ENCODE measurements at places on chromosomes 2 and 18.

DNA sequence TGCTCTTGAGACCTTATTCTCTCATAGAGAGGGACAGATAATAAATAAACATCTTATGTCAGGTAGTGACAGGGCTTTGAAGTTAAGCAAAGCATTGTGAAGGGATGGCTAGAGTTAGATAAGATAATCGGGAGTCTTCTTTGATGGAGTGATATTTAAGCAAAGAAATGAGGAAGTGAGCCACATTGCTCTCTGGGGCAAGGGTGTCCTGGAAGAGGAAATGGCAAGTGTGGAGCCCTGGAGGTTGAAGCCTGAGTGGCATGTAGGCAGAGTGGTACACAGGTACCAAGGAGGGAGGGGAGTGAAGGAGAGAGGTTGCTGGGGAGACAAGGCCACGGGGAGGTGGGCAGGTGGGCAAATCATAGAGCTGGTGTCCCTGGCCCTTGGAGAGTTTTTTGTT, 110.2 kb downstream of the CTAGE1 start:
- no peak for DNase-seq

- DNase-seq: peak; percentile 99
Measured at GRCh38 chr2:96556441-96557330, 20.1 kb downstream of the ARID5A start.

DNA sequence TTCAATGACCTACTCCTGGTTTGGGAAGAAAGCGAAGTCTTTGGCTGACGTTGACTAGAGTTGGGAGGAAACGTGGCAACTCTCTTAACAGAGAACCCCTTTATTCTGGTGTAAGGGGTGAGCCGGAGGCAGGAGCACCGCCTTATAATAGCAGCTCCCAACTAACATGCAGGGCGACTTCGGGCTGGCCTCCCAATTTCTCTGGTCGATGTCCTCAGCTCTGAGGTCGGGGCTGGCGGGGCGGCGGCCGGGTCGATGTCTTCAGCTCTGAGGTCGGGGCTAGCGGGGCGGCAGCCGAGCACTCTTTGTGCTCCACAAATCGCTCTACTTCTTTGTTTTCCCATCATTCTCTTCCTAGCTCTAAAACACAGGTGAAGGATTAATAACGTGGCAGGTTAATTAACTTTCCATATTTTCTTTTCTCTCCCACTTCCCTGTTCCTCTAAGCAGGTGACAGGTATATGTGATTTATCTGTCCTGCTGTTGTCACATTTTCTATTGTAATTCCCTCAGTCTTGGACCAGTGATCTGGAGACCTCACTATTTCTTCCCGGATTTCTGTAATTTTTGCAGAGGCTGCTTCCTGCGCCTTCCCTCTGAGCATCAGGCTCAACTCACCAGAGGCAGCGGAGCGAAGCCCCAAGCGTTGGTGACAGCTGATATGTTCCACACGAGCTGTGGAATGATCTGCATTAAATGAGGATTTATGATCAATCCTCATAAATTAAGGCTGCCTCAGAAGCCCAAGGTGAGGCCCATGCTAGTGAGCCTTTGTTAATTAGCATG, 64.3 kb downstream of the ACKR3 start:
- no peak for DNase-seq

DNA sequence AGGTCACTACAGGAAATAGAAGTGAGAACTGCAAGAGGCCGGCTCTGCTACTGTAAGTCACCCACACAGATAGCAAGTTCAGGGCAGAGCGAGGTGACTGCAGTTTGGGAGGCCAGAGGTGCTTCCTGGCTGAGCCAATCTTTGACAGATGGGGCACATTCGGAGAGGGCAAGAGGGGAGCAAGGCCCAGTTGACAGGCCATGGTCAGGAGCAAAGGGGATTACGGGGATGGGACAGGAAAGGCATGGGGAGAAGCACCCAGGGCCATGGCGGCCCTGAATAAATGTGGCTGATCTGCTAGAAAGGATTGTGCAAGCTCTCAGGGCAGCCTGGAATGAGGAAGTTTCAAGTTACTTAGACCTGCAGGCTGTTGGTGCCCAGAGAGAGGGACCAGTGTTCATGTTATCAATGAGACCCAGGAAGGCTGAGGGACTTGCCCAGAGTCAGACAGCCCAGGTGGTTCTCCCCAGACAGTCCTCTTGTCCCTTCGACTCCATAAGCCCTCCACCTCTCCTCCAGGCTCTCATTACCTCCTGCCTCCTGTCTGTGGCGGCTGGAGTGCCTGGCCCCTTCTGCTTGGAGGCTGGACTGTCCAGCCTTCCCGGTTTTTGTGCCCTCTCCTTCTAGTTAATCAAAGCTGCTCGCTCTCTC, 123.3 kb downstream of the CTIF start:
- DNase-seq: peak; percentile 25

GRCh38 chr2:161306919-161307318, 1.3 kb upstream of the PSMD14 start:
- no peak for DNase-seq

- no peak for DNase-seq
Measured at GRCh38 chr2:207048416-207048815, 109.1 kb downstream of the CPO start.

DNA sequence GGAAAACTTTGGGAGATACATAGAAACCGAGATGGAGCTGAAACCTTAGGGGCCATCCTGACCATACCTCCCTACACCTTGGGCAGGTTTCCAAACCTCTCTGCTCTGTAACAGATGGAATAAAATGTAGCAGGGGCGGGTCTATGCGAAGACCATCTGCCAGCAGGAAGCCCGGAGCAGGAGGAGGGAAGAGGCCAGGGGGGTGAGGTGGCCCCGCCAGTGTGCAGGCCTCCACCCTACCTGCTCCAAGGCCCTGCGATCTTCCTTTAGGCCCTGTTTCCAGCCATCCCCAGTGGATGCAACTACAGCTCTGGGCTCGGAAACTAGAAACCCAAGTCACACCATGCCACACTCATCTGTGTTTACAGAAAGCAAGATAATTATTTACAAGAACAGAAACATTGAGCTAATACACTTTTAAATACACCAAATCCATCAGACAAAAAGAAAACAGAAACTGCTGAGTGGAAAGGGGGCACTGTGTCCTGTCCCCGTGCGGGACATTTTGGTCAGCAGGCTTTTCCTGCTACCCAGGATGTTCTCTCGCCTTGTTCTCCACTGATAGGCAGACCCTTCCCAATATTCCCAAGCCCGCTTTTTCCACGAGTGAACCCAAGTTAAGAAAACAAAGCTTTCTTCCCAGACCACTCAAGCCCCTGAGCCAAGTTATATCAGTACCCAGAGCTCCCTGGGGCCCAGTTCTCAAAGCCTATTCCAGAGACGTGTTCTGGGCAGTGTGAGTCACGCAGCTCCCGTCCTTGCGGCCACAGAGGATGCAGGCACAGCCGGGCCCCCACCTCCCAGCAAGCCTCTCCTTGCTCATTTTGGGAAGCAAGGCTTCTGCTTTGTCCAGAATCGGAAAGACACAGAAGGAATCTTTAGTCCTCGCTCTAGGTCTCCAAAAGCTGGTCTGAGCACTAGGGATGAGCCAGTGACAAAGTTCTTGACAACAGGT, 17.3 kb downstream of the CIB4 start:
- no peak for DNase-seq

- DNase-seq: no peak
Measured at GRCh38 chr18:79102886-79103285, 33.7 kb downstream of the ATP9B start.

DNA sequence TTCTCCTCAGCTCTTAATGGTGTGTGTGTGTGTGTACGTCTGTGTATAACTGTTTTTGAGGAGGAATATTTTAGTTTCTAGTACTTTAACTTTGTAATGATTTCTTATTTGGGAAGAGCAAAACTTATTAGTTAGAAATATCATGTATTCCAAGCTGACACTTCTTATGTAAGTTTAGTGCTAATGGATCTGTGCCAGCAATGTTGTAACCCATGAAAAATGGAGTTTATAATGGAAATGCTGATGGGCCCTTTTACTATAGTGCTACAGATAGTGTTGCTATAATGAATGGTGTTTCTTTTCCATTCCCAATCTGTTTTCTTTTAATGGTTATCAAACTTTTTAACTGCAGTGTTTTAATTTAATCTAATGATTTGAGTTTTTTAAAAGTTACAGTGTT, 49.8 kb upstream of the OTX1 start:
- DNase-seq: no peak

DNA sequence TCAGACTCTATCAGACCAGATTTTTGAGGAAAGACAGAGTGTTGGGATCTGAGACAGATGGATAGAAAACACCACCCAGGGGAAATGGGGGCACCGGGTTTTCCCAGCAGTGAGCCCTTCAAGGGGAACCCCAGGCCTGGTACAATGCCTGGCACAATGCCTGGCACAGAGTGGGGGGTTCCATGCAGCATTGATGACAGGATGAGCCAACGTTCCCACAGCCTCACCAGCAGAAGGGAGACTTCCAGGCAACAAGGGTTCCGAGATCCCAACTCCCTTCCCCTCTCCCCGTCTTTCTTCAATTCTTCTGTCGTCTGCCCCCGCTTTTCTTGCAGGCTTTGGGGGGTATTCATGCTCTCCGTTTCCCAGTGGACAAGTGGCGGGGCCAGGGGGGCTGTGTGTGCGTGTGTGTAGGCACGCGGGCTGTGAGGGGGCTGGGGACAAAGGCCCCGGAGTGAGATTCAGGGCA, 132.1 kb upstream of the HAAO start:
- DNase-seq: peak; percentile 48

Data from mammary epithelial cell (primary cell).